HuH-7.5 (cell line): ENCODE measurements at places on chromosomes 1 and 21.

GRCh38 chr1:232477728-232478127 lies 152.2 kb downstream of the SIPA1L2 start:
- DNase-seq, result no peak

- no peak for DNase-seq
These were observed 553.6 kb downstream of the NUF2 start for GRCh38 chr1:163875200-163875926.

DNA sequence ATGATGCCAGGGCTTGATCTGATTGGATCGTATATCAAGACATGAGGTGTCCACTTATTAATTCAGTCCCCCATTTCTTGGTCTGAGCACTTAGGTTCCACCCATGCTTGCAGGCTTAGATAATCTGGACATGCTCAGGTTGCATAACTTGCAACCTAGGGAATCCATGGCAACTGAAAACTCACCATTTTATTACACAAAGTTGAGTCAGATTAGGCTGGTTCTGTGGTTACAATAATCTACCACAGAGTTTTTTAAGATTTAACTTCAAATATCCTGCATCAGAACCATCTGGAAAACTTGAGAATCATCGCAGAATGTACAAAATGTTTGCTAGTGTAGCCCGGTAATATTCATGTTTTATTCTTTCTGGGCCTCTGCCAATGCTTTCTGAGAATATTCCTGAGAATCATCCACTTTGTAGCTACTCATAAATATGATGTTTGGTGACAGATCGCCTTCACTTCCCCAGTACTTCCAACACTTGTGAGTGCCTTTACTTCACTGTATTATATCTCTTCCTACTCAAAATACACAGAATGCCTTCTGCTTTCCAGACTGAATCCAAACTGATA lies 707.2 kb upstream of the ADAMTS5 start:
- no peak for DNase-seq

- DNase-seq, result no peak
These were observed 546.8 kb downstream of the RWDD3 start for GRCh38 chr1:95780836-95781235.

DNA sequence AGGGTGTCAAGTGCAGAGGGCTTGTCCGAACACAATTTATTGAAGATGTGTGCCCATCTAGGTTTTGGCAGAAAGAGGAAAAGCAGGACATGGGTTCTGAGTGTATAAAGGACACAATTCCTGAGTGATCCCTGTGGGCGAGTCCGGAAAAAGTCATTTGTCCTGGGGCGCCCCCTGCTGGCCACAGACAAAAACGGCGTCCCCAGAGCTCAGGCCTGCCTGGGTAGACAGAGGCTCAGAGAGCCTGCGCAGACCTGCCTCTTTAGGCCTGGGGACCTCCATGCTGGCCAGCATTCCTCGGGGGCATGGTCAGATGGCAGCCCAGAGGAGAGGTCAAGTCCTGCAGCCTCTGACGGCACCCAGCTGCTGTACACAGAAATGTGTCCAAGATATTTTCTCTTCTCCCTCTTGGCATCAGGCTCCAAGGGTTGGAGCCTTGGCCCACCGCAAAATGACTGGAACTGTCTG lies 65.5 kb upstream of the LRP8 start:
- DNase-seq, result peak; percentile 73

DNA sequence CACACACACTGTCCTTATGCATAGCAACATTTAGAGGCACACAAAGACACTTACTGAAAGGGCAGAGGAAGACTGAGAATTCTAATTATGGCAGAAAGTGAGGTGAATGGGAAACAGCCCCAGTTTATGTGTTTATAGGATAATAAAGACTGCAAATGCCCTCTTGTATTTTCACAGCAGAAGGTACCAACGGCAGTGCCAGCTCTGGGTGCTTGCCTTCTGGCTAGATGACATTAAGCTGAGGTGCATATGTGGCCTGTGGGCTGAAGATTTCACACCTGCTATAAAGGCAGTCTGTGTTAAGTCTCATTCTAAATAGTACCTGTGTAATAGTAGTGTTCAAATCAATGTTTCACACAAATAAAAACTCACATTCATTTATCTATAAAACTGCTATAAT lies 347.2 kb upstream of the ZRANB2 start:
- DNase-seq, result no peak

- no peak for DNase-seq
These were observed 66.0 kb downstream of the PLEKHA6 start for GRCh38 chr1:204293605-204294337.

- DNase-seq, result no peak
These were observed 399.9 kb upstream of the ADAMTS5 start for GRCh38 chr21:27366646-27367235.

DNA sequence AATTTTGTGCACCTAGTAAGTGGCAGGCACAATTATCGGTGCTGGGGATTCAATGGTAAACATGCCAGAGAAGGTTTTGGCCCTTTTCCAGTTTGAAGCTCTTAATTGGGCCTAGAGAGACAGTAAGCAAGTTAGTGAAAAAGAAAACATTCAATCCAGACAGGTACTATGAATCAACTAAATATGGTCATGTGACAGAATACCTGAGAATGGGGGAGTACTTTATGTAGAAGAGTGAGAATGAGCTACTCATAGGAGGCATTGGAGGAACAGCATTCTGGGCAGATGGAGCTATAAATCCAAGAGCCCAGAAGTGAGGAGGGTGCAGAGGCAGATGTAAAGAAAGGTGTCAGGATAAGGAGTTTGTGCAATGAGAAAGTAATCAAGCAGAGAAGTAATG lies 1017.9 kb downstream of the ADGRL2 start:
- no peak for DNase-seq

DNA sequence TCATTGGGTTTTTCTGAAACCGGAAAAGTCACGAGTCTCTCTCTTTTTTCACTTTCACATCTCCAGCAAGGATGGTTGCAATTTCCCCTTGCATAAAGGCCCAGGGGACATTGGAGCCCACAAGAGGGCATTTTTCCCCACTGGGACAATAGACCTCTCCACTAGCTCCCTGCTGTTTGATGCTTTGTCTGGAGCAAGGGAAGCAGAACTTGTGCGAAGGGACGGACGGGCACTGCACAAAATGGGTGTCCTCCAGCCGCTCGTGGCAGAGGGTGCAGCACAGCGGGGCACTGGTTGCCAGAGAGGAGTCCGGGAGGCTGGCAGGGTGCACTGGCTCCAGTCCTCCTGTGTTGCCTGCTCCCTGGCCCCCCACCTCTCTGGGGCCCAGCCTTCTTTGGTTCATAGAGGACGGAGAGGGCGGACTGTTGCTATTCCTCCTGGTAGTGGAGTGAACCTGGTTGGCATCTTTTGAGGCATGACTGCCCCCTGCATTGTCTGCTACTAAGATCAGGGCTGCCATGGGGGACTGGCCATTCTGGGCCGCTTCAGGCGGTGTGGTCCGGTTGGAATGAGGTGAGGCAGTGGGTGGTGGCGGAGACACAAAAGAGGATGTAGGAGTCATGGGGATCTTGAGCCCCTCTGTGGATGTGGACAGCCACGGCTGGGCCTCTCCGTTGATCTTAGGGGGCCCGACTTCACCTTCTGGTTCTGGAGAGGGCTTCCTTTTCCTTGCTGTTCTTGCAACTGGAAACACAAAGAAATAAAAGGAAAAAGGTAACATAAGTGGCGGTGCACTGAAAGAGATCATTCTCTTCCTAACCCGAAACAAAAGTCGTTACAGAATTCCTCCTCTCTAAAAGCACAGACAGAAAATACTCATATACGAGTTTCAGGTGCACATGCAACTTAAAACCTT lies 2.6 kb downstream of the IRF2BP2 start:
- peak; percentile 51 for DNase-seq

- DNase-seq, result no peak
These were observed 22.0 kb downstream of the PARS2 start for GRCh38 chr1:54742282-54742681.

DNA sequence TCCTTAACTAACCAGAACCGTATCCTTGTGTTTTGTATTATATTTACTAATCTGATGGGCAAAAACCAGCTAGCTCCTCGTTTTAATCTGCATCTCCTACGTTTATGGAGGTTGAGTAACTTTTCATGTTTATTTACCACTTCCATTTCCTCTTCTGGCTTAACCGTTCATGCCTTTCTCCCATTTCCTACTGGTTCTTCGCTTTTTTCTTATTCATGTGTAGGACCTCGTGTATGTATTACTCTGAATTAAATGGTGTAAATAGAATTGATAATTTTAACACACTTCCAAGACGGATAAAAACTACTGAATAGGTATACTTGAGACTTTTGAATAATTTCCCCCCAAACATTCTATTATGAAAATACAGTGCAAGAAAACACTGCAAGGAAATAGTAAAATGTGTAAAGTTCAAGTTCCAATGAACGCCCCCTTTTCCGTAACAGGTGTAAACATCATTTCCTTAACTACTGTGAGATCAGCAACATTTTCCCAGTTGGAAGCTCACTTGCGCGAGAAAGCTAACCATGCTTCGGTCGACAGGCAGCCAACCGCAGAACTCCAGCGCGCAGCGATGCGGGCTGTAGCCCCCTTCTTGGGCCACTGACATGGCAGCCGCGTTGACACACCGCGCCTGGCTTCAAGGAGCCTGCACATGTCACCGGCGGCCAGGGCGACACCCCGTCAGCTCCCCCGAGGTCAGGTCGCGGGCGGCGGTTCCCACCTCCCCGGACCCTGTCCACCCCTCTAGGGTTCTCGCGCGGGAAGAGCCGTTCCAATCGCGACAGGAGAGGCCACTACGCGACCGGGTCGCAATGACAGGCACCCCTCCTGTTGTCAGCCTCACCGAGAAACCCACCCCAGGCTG lies 816 bp downstream of the EDEM3 start:
- DNase-seq, result no peak

DNA sequence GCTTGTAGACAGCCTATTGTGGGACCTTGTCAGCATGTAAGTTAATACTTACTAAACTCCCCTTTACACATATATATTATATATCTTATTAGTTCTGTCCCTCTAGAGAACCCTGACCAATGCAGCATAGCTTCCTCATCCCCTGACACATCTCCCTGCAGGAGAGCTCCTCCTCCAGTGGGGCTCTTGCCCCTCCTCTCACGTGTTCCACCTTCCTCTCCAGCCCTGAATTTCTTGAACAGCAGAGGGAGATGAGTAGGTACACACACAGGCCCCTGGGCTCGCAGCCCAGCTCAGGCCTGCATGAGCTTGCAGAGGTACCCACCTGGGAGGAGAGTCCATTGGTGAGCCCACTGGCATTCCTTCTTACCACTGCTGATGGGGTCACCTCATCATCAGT lies 27.3 kb upstream of the GOLT1A start:
- DNase-seq, result no peak

DNA sequence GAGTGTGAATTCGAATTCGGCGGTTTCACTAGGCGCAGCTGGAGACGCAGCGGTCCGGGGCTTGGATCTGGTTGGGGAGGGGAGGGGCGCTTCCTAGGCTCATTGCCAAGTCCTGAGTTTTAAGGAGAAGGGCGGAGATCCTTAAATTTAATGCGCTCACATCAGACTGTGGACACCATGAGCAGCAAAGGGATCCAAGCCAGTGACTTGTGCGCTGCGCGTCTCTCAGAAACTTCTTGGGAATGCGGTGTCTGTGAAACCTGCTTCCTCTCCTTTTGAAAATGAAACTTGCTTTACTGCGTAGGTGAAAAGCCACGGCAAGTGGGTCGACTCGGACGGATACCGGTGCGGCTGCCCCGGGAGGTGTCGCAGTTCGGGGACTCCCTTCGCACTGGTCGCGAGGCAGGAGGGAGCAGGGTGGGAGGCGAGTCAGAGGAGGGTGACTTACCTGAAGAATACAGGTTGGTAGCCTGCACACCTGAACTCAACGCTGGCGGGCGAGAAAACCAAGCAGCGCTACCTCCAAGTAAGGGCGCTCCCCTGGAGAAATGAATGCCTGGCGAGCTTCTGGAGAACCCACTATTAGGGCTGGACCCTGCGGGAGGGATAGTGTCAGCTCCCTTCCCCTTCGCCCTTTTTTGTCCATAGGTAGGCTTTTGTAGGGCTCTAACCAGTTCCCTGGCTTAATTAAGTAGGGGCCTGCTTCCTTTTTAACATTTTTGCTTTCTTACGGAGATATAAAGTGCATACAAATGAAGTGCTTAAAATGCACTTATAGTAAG lies 992 bp downstream of the TENT5C start:
- no peak for DNase-seq

GRCh38 chr1:68558321-68559026 lies 61.6 kb upstream of the DEPDC1 start:
- no peak for DNase-seq

DNA sequence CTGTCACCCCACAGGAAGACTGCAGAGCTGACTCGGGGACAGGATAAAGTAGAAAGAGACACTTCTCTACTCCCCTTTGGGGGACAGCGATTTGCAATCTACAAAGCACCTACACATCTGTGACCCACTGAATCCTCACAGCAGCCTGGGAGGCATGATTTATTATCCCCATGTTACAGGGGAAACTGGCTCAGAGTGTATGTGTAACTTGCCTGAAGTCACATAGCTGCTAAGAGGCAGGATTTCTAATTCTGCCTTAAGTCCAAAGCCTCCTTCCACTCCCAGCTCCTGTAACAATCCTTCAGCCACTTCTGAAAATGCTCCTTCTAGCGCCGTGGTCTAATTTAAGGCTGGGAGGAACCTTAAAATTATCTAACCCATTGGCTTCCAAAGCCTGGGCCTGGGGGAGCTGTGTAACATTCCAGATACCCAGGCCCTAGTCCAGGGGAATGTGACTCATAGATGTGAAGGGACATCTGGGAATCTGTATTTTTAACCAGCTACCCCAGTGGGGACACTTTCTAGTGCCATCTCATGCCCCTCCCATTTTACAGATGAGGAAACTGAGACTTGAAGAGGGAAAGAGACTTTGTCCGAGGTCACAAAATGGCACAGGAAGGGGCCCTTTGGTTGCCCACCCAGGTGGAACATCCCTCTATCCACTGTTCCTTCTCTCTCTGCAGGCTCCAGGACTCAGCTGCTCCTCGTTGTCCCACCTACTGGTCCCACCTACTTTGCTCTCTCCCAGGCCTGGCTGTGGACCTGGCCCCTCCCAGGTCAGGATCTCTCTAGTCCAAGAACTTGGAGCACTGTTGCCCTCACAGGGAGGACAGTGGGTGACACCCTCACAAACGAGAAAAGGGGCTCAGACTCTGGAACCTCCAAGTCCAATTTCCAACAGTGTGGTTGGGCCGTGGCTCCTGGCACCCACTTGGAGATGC lies 48.9 kb downstream of the AHDC1 start:
- DNase-seq, result no peak

DNA sequence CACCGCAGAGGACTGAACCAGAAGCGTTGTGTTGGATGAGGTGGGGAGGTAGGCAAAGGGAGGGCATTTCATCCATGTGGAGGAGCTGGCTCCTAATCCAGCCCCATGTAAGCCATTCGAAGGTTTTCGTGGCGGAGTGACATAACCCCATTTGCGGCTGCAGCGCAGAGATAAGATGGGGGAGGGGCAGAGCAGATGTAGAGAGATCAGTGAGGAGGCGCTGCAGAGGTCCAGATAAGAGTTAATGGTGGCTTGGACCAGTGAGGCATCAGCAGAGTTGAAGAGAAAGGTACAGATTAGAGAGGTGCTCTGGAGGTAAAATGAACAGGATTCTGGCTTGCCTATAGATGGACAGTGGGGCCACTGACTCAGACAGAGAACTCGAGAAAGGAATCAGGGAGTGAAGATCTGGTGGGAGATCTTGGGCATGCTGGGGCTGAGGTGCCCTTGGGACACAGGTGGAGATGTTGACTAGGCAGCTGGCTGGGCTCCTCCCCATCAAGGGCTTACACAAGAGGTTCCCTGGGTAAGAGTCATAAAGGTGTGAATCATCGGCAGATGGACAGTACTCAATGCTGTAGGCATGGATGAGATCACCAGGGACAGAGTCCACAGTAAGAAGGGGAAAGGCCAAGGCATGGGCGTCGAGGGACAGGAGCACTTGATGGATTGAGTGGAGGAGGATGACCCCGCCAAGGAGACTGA lies 7.8 kb upstream of the PTPRF start:
- DNase-seq, result peak; percentile 79
